Lung (tissue), 17 donors: ENCODE measurements at places on chromosomes 7 and 10.

DNA sequence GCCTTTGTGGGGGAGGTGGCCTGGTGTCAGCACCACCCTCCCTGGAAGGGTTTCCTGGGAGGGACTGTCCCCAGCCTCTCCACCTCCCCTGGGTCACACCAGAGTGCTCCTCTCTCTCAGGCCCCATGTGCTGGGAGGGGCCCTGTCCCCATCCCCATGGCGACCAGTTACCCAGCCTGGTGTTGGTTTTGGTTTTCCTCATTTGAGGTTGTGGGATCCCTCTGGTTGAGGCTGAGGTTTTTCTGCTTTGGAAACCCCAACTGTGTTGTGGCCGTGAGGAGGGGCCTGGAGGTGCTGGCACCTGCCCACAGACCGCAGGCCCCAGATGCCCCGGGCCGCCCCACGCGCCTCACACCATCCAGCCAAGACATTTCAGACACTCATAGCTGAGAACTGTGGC, 106.3 kb downstream of the GRK5 start:
- no peak for DNase-seq

DNA sequence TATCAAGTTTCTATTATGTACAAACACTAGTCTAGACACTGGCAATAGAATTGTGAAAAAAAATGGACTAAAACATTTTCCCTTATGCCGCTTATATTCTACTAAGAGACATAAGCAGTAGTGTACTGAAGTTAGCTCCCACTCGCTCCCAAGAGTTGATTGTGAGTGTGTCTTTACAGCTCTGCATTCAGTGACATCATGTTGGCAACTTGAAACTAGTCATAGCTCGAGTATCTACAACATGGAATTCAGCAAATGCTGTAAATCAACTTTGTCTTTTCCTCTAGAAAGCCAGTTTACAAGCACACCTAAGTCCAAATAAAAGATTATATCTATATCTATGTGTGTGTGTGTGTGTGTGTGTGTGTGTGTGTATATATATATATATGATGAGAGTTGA, 58.8 kb upstream of the MAGI2 start:
- DNase-seq, result no peak

GRCh38 chr10:73923935-73924598, 13.1 kb downstream of the PLAU start:
- DNase-seq, result no peak

- no peak for DNase-seq
Measured at GRCh38 chr10:32217216-32217615, 129.7 kb downstream of the EPC1 start.

GRCh38 chr7:6306471-6306870, 34.0 kb upstream of the CYTH3 start:
- DNase-seq, result no peak

DNA sequence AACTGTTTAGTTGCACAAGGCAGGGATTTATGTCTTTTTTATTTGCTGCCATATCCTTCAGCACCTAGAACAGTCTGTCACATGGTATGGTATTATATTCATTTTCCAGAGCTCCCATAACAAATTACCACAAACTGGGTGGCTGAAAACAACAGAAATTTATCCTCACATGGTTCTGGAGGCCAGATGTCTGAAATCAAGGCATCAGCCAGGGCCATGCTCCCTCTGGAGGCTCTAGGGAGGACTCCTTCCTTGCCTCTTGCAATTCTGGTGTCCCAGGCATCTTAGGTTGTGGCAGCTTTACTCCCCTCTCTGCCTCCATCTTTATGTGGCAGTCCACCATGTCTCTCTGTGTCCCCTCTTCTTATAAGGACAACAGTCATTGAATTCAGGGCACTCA, 43.1 kb downstream of the MET start:
- no peak for DNase-seq

- DNase-seq, result no peak
Measured at GRCh38 chr10:86960863-86961434, 2.5 kb downstream of the SNCG start.

GRCh38 chr10:28839600-28840007, 162.3 kb downstream of the BAMBI start:
- DNase-seq, result peak; percentile 90

DNA sequence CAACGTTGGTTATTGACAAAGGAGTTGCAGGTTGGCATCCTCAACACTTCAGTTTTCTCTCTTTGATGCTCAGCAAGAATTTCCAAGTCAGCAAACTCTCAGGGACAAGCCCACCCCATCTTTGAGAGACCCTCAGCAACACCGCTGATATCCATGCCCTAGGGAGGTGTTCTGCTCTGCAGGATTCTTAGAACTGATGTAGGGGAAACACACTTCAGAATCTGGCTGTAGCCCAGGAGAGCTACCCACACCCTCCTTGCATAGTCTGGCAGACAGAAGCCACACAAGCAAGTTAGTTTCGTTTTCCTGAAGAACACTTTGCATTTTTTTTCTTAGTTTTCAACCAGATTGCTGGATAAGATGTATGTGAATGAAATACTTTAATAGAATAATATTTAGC, 822 bp downstream of the SAMD9L start:
- DNase-seq, result peak; percentile 70

GRCh38 chr7:40733114-40733513, 598.3 kb downstream of the SUGCT start:
- no peak for DNase-seq

DNA sequence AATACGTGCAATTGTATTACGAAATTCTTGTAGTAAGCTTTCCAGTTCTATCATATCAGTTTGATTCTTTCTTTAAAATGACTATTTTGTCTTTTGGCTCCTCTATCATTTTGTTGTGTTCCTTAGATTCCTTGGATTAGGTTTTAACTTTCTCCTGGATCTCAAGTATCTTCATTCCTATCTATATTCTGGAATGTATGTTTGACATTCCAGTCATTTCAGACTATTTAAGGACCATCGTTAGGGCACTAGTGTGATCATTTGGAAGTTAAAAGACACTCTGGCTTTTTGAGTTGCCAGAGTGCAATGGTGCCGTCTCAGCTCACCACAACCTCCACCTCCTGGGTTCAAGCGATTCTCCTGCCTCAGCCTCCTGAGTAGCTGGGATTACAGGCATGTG, 45.7 kb upstream of the SFTPD start:
- DNase-seq, result no peak

DNA sequence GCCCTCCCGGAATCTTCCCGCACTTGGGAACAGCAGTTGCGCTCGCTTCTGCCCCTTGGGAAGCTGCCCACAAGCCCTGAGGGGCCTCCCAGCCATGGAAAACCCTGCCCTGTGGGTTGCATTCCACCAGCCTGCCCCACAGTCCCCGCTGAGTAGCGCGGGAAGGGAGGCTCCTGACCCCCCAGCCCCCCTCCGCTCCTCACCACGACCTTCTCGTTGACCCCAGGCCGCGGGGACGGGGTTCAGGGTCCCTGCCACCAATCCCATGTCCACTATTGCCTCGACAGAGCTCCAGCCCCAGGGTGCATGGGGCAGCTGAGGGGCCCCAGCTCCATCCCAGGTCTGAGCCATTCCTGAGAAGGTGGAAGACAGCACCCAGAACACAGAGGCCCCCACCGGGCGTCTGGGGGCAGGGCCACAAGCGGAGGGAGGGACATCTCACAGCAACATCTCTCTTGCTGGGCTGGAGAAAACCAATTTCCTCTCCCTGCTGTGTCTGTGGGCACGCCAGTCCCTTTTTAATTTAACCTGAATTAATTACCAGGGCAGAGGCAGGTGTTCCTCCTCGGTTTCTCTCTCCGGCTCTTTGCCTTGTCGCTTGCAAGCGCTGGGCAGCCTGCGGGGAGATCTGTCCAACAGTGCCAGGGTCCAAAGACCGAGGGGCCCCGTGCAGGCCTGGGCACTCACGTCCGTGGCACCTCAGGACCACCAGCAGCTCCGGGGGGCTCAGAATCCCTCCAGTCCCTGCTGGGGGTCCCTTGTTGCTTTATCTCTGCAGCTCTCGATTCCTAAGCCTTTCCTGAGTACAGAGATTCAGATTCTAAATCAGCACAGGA, 57.9 kb downstream of the FOXL3 start:
- DNase-seq, result no peak

DNA sequence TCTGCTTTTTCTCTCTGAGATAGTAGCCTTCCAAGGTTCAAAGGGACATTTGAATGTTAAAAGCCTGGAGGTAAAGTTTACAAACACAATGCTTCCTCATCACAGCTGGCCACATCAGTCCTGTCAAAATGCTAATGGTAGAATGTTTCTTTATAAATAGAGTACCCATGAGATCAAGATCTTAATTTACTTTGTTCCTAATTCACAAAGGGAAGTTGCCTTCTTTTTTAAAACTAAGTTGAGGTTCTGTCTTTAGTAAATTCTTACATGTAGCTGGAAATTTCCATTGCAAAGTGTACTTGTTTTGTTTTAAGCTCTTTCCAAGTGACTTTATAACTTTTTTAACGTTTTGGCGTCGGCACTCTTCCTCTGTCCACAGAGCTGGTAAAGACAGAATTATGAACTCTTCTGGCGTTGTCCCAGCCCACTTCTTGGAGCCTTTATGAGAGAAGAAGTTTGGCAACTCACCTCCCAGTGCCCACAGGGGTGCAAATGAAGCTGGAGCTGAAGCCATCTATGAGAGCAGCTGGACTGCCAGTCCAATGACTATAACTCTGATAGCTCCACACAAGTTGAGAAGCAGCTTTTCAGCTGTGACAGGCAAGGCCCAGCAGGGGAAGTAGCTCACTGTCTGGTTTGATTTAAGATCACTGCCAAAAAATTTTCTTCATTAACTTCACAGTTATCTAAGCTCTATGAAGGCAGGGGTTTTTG, 23.3 kb downstream of the FZD1 start:
- peak; percentile 68 for DNase-seq

GRCh38 chr10:118698421-118698820, 56.3 kb downstream of the CACUL1 start:
- no peak for DNase-seq

- DNase-seq, result no peak
Measured at GRCh38 chr10:75476985-75477384, 45.6 kb downstream of the LRMDA start.

GRCh38 chr7:151650161-151650560, 130.5 kb upstream of the RHEB start:
- no peak for DNase-seq

- DNase-seq, result no peak
Measured at GRCh38 chr7:2482725-2483451, 6.7 kb upstream of the GRIFIN start.

GRCh38 chr7:128856001-128856718, 6.5 kb upstream of the ATP6V1F start:
- no peak for DNase-seq

GRCh38 chr10:127018298-127018650, 113.0 kb downstream of the DOCK1 start:
- no peak for DNase-seq

- DNase-seq, result no peak
Measured at GRCh38 chr10:35546824-35547225, 58.3 kb upstream of the GJD4 start.

GRCh38 chr10:114914560-114914959, 23.4 kb upstream of the TRUB1 start:
- DNase-seq, result no peak

DNA sequence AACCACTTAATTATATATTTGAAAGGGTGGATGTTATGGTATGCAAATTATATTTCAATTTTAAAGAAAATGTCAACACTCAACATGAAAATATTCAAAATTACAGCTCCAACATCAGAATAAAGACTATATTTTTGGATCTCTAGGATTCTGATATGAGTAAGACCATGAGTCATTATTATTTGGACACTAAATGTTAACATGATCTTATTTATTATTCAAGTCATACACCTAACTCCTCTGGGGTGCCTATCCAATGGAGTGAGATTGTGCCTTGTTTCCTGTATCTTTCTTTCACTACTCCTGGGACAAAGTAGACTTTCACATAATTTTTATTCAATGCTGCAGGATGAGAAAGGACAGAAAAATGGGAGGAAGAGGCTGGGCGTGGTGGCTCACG, 135.2 kb upstream of the PRSS1 start:
- DNase-seq, result no peak

DNA sequence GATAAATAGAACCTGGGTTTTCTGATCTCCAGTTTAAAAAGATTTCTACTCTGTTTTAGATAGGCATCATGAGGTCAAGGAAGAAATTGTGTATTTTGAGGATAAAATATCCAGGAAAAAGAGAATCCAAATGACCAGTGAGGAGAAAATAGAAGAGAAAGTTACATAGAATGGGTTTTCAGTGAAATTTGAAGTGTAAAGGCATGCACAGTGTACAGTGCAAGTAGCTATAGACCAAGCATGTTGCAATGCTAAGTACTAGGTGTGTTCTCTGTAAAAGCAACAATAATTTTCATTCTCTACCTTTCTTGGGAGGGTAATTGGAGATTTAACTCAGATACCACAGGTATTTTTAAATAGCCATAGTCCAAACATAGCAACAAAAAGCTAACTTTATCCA, 22.6 kb downstream of the CDK1 start:
- DNase-seq, result no peak
